ENCODE measurements at places on chromosomes 11 and 22.

DNA sequence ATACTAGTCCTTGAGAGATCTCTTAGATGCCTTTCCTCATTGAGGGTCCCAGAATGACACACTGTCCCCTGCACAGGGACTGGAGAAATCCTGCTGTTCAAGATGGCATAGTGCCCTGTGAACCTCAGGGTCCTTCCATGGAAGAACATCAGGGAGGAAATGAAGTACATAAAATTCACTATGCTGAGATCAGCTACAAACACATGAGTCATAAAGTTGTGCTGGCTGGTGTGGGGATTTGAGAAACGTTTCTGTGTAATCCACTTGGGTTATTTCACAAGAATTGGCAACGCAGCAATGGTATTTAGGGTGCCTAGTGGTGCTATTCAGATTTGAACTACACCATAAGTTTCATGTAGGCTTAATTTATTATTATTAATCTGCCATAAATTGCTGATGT is 174.4 kb downstream of the MAML2 start:
- DNase-seq = no peak

DNA sequence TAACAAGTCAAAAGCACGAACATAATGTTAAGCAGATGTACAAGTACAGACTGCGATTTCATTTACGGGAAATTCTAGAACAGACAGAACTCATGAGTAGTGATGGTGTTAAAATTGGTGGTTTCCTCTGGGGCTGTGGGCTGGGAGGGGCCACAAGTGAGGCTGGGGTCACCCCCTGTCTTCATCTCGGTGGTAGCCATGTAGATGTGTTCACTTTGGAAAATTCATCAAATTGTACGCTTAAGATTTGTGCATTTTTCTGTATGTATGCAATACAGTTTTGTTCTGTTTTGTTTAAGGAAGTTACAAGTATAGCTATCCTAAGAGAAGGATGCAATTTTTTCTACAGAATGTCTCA is 504 bp upstream of the ASCC2 start:
- DNase-seq = no peak

DNA sequence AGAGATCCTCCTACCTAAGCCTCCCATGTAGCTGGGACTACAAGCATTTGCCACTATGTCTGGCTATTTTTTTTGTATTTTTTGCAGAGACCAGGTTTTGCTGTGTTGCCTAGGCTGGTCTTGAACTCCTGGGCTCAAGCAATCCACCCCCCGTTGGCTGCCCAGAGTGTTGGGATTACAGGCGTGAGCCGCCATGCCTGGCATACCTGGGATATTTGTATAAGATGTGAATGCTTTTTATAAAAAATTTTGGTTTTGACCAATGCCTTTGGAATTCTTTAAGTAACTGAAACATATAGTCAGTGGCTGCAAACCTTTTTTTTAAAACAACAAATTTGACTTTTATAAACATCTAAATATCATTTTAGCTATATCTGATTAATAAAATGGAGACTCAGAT is 42.4 kb downstream of the ADAMTS8 start:
- no peak for DNase-seq

DNA sequence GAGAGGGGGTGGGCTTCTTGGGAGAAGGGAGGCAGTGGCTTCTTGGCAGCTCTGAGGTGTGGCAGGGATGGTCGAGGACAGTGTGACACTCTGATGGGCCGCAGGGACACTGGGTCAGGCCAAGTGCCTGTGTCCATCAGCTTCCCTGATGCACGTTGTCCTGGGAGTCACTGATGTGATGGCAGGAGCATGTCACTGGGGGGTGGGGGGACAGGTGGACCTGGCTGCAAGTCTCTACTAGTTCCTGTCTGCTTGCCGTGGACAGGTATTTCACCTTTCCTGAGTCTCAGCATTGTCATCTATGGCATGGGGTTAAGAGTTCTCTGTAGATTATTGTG is 592.9 kb downstream of the TBC1D22A start:
- DNase-seq = no peak

- no peak for DNase-seq
Observed at GRCh38 chr11:69500285-69501120, 19.0 kb downstream of the LINC01488 start.

GRCh38 chr22:36104988-36105387 is 55.6 kb downstream of the APOL3 start:
- no peak for DNase-seq

GRCh38 chr11:13098063-13098462 is 88.9 kb downstream of the RASSF10 start:
- no peak for DNase-seq

DNA sequence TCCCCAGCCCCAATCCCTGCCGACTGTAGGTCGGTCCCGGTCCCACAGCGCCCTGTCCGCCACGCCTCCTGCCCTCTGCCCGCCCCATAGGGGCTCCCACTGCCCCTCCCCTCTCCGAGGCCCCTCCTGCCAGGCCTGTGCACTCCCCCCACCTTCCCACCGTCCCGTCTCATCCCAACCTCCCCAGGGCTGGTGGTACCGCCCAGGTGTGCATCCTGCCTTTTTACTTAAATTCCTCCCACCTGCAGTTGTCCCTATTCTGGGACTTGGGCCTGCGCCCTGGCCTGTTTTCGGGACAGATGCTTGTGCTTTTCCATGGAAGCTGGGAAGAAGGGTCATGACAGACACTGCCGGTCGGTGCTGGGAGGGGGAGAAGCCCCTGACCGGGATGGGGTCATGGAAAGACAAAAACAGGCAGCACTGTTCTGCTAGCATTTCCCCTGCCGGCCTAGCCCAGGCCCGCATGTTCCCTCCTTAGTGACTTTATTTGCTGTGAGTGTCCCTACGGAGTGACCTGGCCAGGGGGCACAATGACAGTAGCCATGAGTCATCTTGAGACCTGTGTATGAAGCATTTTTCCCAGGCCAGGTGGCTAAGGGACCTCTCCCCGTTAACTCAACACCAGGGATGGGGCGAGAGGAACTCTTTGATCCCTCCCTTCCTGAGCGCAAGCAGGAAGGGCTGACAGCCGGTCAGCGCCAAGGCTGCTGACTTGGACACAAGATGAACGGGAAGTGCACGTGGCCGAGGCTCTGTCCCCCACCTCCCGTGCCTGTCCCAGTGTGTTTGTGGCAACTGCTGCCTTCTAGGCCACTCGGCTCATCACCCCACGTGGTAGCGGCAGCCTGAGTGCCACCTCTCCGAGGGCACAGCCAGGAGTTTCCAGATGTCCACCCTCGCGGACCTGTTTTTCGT is 7.1 kb downstream of the TBX1 start:
- no peak for DNase-seq

- no peak for DNase-seq
Observed at GRCh38 chr11:36155770-36156160, 133.5 kb downstream of the COMMD9 start.

- DNase-seq = no peak
Observed at GRCh38 chr11:91173701-91174100, 950.9 kb upstream of the CHORDC1 start.

- no peak for DNase-seq
Observed at GRCh38 chr22:22045571-22046335, 63.2 kb upstream of the TOP3B start.

- DNase-seq = no peak
Observed at GRCh38 chr11:112797092-112797491, 164.1 kb upstream of the NCAM1 start.

GRCh38 chr22:45010532-45010900 is 711 bp upstream of the PHF21B start:
- DNase-seq = no peak

- no peak for DNase-seq
Observed at GRCh38 chr11:70397336-70397982, 870 bp upstream of the CTTN start.

GRCh38 chr11:99822846-99823565 is 802.3 kb downstream of the CNTN5 start:
- DNase-seq = no peak

DNA sequence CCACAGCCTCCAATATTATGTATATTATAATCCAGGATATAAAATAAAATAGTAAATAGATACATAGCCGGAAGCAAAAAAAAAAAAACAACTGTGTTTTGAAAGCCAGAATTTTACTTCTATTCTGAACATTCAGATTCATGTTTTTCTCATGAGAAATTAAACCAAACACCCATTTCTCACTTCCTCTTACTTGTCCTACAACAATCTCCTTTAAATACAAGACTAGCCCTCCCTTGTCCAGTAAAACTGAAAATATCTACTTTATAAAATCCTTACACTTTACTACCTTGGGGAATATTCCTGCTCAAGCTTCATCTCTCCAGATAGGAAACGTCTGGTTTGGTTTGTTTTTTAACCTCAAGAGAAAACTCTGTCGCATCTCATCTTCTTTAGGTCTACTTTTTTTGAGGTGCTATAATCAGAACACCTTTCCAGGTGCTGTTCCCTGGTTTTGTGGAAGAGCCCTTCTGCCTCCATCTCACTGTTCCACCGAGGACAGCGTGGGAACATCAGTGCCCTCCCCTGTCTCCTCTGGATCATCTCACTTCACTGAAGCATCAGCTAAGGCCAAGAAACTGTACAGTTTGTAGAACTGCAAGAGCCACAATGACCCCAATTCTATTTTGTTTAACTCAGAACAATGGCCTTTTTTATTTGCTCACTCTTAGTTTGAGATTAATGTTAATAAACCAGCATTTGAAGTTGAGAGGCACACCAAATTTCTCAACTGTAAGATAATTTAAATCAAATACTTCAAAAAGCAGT is 82.0 kb upstream of the ARHGAP32 start:
- no peak for DNase-seq

DNA sequence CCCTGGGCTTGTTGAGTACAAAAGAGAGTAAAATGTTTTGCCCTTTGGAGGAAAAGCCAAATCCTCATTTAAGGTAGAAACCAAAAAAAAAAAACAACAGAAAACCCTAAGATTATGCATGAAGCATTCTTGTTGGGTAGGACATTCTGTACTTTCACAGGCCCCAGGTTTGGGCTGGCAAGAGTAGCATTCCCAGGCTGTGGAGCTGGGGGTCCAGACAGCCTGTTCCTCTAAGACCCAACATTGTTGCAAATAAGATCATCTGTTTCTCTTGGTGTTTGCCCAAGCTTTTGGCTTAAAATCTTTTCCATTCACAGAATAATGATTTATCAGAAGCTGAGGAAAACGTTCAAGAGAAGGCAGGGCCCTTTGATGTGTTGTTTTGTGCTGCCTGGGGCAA is 123.8 kb downstream of the MICAL2 start:
- no peak for DNase-seq

Measured in activated T-helper 1 cell treated with anti-CD3 and anti-CD28 coated beads, Interleukin-2, amount 50 U/mL, for 16 hours (primary cell).